Osteocyte (in vitro differentiated cells): ENCODE measurements at places on chromosomes 4 and X. TPM values are rescaled to one million over a fixed set of nuclear protein-coding genes. Genes with fewer than 3 reads are reported as not detected.

TMSB15C gene
- 3.9 and 6.8 TPM in 2 replicates for total RNA-seq

DNA sequence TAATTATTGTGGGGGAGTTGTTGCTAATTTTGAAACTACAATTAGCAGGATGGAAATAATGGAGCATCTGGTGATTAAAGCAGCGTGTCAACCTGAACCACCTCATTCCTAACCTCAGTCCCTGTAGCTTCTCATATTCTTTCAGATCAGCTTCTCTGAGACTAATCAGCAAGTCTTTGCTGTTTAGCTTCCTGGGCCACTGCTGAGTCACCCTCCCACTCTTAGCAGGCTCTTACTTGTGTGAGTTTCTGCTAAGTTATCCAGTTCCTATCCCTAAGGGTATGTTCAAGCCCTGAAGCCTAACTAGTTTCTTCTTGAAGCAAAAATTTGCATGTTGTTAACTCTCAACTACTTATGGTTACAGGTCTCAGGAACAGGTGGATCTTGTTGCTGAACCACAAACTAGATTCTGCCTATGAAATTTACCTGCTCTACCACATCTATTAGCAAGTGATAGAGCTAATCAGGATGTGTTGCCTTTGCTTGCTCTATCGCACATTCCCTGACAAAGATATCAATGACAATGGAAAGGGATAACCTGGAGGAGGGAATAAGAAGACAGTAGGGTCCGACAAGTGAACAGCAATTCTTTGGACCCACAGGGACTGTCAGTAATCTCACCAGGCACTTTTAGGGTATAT is 134.2 kb downstream of the EIF4E start:
- no peak for DNase-seq

DNA sequence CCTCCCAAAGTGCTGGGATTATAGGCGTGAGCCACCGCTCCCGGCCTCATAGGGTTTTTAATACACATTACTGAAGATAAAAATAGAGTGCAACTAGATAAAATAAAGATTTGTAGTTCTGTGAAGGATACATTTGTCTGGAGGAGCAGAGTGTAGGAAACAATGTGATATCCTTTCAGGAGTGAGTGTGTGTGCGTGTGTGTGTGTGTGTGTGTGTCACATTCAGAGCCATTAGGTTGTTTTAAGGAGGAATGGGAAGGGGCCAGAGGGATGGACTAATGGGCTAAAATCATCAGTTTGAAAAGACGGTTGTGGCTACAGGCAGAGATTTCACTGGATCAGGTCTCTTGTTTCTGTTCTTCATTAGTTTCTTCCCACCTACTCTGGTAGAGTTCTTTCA is 40.0 kb downstream of the RBPJ start:
- DNase-seq, result no peak

GRCh38 chrX:101450961-101451360 is 34.3 kb upstream of the ARMCX4 start:
- no peak for DNase-seq

CC2D2A gene
- 25.5 and 31.2 TPM in 2 replicates for total RNA-seq

DNA sequence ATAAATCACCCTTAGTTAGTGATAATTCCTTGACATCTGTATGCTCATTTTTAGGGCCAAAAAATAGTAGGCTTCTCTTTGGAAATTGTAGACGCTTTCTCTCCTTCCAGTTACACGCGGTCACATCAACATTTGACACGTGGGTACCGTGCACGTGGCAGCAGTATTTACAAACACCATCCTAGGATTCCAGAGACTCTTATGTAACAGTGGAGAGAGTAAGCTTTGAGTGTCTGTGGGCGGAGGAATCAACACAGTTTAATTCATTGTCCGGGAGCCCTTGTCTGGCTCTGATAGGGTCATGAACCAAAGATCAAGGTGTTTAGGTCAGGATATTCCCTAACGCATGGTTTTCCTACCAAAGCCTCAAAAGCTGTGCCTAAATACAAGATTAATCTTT is 12.2 kb downstream of the TET2 start:
- no peak for DNase-seq

DNA sequence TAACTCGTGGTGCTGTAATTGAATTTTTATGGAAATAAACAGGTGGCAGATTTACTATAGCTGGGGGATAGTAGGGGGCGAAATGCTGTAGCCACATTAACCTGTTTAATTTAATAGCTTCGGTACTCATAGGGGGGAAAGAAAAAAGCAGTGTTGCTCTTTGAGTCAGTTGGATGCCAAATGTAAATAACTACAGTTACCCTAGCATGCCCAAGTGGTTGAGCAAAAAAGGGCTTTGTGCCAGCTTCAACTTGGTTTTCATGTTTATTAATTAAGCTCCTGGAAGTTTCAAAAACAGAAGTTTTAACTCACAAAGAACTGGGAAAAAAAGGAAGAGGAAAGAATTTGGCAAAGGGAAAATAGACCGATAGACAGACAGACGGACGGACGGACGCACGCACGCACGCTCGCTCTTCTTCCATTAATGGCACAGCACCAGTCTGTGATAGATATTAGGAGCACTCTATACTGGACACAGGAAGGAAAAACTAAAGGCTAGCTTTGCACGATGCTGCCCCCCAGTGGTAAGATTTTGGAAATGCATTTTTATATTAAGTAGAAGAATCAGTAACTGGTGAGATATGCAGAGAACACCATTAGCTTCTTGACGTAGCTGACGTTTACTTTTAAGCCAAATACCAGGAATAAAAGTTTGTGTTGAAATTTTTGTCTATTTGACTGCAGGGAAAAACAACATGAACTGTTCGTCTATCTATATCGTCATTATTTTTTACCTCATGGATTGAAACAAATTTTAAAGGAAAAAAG is 151.8 kb downstream of the SLC7A11 start:
- DNase-seq, result no peak

DNA sequence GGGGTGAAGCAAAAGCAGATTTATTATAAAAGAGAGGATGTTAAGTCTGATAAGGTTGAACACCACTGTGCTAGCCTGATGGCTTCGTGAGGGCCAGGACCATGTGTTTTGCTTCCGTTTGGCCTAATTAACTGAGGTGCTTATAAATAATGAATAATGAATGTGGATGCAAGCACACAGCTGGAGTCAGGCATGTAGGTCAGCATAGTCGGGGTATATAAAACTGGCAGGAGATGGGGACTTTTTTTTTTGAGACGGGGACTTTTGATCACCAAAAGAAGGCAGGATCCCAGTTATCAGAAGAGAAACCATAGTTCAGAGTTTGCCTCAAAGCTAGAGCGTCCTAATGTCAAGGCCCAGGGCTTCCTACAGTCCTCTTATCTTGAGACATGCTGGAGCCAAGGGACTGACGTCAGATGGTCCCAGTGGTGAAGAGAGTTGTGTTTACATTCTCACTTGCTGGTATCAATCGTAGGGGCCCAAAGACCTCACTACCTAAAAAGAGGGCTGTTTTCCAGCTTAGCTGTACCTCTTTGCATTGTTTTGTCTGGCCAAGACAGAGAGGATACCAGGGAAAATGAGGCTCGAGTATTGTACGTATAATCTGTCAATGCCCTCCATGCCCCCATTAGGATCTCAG is 50.4 kb downstream of the RTL9 start:
- DNase-seq, result no peak

ZNF595 gene
- 5.0 and 5.8 TPM in 2 replicates for total RNA-seq

DNA sequence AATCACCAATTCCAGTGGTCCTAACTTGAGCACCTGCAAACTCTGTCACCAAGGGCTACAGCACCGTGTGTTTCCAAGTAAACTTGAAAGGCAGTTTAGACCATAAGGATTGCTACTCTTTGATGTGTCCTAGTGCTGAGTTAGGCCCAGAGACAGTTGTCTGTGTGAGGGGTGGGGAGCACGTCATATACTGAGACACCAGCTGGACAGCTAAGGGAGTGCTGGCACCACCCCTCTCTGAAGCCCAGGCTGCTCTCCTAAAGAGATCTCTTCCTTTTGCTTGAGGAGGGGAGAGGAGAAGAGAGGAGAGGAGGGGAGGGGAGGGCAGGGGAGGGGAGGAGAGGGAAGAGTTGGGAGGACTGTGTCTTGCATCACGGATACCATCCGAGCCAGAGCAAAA is 218.7 kb upstream of the TACR3 start:
- DNase-seq, result no peak

FRG1 gene
- total RNA-seq, result 34.5 and 37.1 TPM in 2 replicates

GRCh38 chr4:1374706-1375045 is 27.7 kb downstream of the UVSSA start:
- no peak for DNase-seq

ELF4 gene
- 24.9 and 25.2 TPM in 2 replicates for total RNA-seq

GRCh38 chr4:46372878-46373277 is 17.1 kb downstream of the GABRA2 start:
- DNase-seq, result no peak

DNA sequence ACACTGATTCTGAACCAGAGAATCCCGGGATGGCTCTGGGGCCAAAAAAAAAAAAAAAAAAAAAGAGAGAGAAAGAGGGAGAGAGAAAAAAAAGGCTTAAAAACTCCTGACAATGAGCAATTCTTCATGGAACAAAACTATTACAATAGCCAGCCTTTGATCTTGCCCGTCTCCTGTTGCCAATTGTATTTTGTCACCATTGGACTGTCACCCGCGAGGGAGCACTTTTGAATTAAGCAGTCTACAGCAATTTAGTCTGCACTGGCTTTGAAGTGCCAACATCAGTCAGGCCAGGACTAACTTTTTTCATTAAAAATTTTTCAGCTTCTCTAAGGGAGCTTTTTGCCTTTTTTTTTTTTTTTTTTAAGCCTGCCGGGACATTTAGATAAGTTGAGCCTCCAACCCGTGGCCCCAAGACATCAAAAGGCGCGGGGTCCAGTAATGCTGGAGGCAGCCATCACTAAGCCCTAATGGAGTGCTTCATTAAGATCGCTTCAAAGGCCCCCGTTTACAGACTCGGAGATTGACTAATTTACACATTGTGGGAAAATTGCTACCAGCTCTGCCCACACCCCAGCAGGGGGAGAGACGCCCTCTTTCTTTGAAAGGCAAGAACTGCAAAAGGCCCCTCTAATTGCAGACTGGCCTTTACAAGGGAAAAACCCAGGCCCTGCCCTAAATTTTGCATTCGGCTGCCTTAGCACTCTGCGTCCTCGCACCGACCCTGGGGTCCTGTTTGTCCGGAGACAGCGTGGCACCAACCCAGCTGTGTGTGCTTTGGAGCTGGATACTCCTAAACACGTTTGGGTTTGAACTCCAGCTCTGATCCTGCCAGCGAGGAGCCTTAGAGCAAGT is 98.1 kb upstream of the MSX1 start:
- no peak for DNase-seq

AMBN gene
- total RNA-seq, result not detected in 2 replicates

DNA sequence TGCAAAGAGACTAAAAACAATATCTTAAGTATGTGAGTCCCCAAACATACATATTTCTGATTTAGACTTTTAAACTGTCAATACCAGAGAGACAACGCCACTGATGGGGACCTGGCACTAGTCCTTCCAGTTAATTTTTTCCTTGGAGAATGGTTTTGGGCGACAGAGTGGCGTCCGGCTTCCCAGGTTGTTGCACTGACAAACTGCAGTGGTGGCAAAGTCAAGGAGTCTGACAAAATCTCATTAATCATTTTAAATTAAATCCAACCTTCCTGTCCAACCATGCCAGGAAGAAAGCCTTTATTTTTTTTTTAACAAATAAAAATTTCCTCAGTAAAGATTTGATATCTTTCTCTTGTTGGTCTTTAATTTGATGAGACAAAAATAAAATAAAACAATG is 52.8 kb downstream of the FBXO8 start:
- DNase-seq, result no peak
